CD4-positive, CD25-positive, alpha-beta regulatory T cell (primary cell): ENCODE measurements at places on chromosomes 1 and 21. TPM values are rescaled to one million over a fixed set of nuclear protein-coding genes. Genes with fewer than 3 reads are reported as not detected.

Gene SIPA1L2
- total RNA-seq, result 0.22 TPM

Gene SLC27A3
- total RNA-seq, result 8.3 TPM

Gene OR6N1
- not detected for total RNA-seq

Gene OPTC
- not detected for total RNA-seq

Gene WNT3A
- total RNA-seq, result not detected

Gene KIF21B
- total RNA-seq, result 96.9 TPM

Gene GUCA2B
- not detected for total RNA-seq
